ENCODE measurements at places on chromosomes 16 and 17.

GRCh38 chr16:20940871-20941635 is 40.5 kb downstream of the LYRM1 start:
- no peak for DNase-seq

- DNase-seq = no peak
These were observed 410.0 kb upstream of the HSBP1 start for GRCh38 chr16:83397601-83398291.

- no peak for DNase-seq
These were observed at the start of gene FDXR for GRCh38 chr17:74872313-74873036. TSS of gene FDXR (minus strand) at chr17:74872994. CDS start at chr17:74872944, 50 bp downstream.

DNA sequence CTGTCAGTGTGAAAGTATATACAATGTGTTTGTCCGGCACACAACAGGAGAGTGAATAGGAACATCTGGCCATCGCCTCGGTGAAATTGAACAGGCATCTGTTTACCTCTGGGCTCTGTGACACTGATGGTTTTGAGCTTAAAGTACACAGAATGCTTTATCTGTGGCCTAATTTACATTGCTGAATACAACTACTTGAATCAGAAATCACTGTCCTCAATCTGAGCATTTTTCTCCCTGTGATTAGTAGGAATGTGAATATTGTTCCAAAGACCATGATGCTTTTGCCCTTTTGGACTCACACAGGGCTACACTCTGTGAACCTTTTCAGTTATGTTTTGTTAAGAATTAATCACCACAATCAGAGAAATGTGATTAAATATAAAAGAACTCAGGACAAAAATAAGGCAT is 323.0 kb upstream of the TBX2 start:
- no peak for DNase-seq

DNA sequence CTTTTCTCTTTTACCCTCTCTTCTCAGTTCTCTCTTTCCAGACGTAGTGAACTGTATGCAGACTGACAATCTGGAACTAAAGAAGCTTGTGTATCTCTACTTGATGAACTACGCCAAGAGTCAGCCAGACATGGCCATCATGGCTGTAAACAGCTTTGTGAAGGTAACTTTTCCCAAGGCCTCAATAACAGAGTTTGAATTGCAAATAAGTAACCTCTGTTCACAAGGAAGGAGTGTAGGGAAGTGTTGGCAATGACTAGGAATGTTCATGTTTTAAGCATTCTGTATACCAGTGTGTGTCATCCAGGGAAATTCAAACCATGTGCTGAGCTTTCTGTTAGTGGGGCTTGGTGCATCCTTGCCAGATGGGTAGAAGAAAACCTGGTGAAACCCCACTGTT is 18.6 kb downstream of the AP2B1 start:
- no peak for DNase-seq

- DNase-seq = no peak
These were observed 42.2 kb upstream of the CNTNAP4 start for GRCh38 chr16:76235025-76235424.

GRCh38 chr16:72311426-72311825 is 139.5 kb upstream of the PMFBP1 start:
- no peak for DNase-seq

GRCh38 chr17:7884581-7885366 is 3.8 kb upstream of the CHD3 start:
- DNase-seq = peak; percentile 44

DNA sequence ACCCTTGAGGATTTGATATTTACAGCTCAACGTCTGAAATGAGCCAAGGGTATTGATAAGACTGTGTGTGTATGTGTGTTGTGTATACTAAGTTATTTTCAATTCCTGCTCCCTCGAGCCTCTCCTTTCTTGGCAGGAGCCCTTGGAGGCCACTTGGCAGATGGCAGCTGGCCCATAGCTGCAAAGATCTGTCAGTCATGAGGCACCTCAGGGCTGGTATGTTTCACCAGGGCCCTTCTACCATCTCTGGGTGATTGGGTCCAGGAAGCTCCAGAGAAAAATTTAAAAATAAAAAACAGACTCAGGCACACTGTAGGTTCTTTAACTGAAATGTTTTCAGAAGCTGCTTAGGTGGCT is 355.7 kb downstream of the HAPSTR1 start:
- no peak for DNase-seq

- no peak for DNase-seq
These were observed 5.5 kb downstream of the DHODH start for GRCh38 chr16:72013888-72014581.

DNA sequence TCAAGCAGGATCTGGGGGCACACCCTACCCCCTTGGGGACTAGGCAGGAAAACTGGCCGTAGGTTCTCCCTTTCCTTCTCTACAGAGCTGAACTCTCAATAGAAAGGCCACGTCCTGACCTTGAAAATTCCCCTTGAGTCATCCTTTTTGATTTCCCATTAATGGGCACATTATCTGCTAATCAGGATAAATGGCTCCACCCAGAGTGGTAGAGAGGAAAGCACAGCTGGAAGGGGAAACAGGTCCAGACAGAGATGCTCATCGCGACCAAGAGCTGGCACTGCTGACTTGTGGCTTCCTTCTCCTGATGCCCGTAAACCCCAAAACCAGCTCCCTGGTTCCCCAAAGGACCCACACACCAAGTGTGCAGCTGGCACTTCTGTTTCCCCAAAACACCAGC is 206.5 kb upstream of the CDH5 start:
- DNase-seq = no peak

DNA sequence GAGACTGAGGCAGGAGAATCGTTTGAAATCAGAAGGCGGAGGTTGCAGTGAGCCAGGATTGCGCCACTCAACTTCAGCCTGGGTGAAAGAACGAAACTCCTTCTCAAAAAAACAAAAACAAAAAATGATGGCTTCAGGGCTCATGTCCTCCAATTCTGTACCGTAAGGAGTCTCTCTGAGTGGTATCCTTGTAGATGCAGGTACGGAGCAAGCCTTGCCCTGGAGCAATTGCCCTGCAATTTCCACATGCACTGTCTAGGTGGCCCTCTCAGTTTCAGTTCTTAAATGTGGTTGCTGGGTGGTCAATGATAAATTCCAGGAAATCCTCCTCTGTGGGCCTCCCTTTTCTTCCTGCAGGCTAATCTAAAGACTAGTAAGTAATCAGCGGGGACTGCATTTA is 10.6 kb downstream of the TMEM238L start:
- DNase-seq = no peak

DNA sequence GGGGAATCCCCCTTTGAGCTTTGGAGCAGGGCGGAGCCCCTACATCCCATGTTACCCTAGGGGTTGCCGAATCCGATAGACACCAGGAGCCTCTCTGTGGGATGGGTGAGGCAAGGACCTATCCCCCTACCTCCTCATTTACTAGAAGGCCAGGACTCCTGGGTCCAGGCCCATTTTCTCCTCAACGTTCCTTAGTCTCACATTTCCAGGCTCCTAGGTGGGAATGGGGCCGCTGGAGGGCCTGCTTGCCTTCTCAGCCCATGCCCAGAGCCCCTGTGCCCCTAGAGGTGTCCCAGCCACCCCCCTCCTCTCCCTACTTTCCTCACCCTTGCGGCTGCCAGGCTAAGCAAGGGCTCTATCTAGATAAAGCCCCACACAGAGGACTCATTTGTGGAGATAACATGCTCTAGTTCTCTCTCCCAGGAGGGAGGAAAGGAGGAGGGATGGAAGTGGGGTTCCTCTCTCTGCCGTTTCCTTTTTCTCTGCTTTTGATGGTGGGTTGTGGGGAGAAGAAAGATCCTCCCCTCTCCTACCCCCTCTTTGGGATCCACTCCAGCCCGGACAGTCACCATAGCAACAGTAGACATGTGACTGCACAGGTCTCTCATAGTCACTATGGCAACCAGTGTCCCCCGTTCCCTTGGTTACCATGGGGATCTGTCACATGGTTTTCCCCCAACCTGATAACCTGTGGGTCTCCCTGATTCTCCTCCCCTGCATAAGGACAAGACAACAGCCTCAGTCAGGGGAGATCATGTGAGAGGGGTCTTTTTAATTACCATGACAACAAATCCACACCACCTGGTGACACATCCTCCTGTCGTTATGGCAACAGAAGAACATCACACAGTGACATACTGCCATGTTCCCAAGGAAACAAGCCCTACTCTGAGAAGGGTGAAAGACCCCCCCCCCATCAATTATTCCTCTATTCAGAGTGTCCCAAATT is 5.2 kb downstream of the CACNA1G start:
- DNase-seq = peak; percentile 48

DNA sequence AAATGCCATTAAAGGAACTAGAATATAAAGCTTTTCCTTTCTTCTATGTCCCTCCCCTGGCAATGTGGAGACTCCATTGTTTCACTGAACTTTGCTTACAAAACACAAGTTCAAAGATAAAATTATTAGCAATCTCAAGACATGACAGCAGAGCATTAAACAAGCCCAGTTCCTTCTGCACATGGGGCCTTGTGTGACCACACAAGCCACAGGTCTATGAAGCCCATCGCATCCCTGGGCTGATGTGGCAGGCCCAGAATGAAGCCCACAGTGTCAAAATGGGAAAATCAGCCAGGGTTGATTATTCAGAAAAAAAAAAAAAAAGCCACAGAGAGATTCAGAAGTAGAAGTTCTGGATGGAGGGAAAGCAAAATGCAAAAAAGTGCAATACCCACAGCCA is 12.9 kb upstream of the SLC39A11 start:
- no peak for DNase-seq

DNA sequence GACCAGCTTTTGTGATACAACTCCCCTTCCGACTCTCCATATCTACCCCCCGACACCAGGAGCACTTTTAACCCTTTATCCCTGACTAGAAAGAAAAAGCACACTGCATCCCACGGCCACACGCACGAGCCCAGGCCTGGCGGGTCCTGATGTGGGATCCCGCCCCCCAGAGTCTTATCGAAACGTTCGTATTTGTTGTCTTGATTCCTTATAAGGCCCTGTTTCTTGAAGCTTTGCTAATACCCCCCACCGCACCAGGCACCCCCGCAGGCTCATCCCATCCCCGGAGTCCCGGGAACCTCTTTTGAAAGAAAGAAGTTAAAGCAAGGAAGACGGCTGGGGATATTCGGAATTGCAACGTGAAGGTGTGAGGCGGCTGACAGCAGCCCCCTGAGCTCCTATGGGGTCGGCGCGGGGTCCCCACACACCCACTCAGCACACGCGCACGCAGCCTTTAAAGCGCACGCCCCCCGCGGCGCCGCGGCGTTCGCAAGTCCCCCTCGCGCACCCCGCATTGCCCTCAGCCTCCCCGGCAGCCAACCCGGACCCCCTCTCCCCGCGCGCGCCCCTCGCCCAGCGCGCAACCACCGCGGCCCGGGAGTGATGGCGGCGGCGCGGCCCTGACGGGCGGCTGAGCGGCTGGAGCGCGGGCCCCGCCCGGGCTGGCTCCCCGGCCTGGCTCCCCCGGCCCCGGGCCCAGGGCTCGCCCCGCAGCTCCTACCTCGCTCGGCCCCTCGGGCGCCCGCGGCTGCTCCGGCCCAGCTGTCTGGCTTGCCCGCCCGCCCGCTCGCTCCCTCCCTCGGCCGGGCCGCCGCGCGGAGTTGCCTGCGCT is 448 bp downstream of the STAT5B start:
- DNase-seq = peak; percentile 58

DNA sequence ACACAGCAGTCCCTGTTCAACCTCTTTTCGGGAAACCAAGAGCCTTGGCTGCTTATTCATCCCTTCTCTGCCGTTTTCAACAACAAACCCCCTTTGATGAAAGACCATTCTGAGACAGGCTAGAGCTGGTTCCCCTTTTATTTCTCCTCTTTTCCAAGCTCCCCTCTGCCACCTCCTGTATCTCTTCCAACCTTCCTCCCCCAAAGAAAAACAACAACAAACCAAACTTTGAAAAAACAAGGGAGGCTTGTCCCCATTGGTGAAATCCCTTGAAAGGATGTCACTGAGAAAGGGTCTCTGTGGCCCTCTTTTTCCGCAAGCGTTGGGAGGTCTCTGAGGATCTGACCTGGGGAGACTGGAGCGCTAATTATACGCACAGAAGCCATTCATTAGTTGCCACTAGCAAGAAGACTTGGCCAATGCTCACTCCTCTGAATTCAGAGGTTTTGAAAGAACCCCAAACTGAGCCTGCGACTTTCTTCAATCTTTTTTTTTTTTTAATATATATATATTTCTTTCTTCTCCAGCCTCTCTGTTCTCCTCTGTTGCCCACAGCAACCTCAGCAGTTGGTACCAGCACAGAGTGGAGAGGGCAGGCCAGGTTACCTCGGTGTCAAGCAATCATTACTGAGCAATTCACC is 101.4 kb downstream of the PITPNC1 start:
- DNase-seq = no peak

All from iPS-NIHi11 (cell line).